ENCODE measurements at places on chromosomes 2 and 18.

DNA sequence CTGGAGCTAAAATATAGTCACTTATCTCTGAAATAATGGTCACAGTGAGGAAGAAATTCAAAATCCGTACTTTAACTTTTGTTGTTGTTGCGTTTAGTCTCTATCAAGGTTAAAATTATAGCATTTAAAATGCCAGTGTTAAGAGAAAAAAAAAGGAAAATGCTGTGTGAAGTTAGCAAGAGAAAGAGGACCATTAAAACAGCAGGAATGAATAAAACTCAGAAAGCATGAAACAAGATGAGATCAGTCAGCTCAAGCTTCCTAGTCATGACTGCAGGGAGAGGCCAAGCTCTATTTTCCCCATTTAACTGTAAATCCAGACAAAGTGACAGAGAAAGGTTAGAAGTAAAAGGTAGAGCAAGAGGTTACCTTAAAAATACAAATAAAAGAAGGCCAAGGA is 281.7 kb upstream of the ATP5MC3 start:
- DNase-seq: no peak

- no peak for DNase-seq
Measured at GRCh38 chr2:43407935-43408334, 181.5 kb upstream of the ZFP36L2 start.

DNA sequence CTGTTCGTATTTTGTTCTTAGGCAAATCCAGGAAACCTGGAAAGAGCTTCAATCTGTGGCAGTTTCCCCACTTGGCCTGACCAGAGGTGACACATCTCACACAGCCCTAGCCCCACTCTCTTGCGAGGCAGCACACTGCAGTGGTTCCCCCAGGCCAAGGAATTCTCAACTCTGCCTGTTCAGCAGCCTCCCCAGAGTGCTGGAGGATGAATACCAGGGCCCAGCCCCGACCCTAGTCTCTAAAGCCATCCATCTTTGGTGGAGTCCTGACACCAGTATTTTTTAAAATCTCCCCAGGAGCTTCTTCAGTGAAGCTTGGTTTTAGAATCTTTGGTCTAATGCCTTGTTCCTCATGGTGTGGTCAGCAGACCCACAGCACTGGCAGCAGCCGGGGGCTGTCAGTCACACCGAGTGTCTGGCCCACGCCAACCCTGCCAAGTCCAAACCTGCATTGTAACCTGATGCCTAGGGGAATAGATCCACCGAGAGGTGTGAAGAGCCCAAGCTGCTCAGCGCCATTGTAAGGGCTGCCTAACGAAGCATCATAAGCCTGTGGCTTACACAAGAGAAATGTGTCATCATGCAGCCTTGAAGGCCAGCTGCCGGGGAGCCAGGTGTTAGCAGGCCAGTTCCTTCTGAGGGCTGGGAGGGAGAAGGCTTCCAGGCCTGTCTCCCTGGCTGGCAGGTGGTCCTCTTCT is 428.7 kb upstream of the ID2 start:
- no peak for DNase-seq

GRCh38 chr2:75146606-75147332 is 52.6 kb downstream of the TACR1 start:
- DNase-seq: no peak
